Neuronal stem cell (in vitro differentiated cells): ENCODE measurements at places on chromosomes 11 and 22.
A peak's percentile ranks its signal among the peaks of the same experiment; 100 is the strongest.

- H3K36me3 ChIP-seq: no peaks in the 10 kb centered on the region
- no peaks in the 10 kb centered on the region for H3K27me3 ChIP-seq
- no peak for DNase-seq
- H3K27ac ChIP-seq: no peak overlapping the region
- no peak overlapping the region for H3K4me3 ChIP-seq
Observed at GRCh38 chr11:110455718-110456117, 26.0 kb downstream of the FDX1 start.

DNA sequence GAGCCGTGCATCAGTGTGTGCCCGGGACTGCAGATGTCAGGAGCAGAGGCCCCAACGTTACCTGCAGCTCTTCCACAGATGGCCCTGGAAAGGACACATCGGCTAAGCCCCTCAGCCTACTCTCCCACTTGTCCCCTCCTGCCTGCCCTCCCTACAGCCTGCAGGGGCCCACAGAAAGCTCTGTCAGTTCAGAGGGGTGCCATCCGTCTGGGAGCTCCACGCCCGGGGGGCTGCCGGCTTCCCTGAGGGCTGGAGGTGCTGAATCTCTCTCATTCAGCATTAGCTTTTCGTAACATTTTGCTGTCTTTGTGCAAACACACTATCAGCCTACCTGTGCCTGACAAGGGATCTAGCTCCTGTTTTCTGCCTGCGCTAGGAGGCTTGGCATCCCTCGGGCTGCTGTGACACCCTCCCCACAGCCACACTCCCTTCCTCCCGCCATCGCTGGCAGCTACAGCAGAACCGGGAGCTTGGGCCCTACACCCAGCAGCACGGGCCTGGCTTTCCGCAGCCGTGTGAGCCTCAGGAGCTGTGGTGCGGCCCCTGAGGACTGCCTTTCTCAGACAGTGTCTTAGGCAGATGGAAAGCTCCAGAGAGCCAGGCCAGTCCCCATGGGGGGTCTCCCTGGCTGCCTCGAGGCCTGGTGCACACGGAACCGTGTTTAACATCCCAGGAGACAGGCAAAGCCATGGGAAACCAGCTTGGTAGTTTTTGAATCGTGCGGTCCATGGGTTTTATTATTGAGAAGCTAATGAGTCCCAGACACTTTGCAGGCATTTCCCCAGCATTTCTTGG is 198.3 kb upstream of the B3GAT1 start:
- H3K36me3 ChIP-seq: no peaks in the 10 kb centered on the region
- peak overlapping the region; percentile 19 for H3K4me3 ChIP-seq
- no peaks in the 10 kb centered on the region for H3K27me3 ChIP-seq

- H3K4me3 ChIP-seq: no peak overlapping the region
- H3K36me3 ChIP-seq: no peaks in the 10 kb centered on the region
- H3K27ac ChIP-seq: no peak overlapping the region
- H3K4me1 ChIP-seq: peaks cover 5% of the 10 kb centered on the region
- DNase-seq: no peak
- no peaks in the 10 kb centered on the region for H3K27me3 ChIP-seq
Observed at GRCh38 chr11:109109571-109110315, 312.2 kb upstream of the C11orf87 start.

- peak overlapping the region; percentile 30 for H3K4me3 ChIP-seq
- peaks cover 13% of the 10 kb centered on the region for H3K4me1 ChIP-seq
- no peak for DNase-seq
- H3K27me3 ChIP-seq: no peaks in the 10 kb centered on the region
Observed at GRCh38 chr11:64007629-64008282, 21.5 kb downstream of the OTUB1 start.

GRCh38 chr11:797296-798092 is 587 bp downstream of the SLC25A22 start:
- peaks cover 60% of the 10 kb centered on the region for H3K36me3 ChIP-seq
- peak overlapping the region; percentile 99 for H3K4me3 ChIP-seq
- peaks cover 15% of the 10 kb centered on the region for H3K4me1 ChIP-seq
- peak; percentile 68 for DNase-seq
- H3K27me3 ChIP-seq: no peaks in the 10 kb centered on the region
